ENCODE measurements at places on chromosomes 1 and 21. TPM values are rescaled to one million over a fixed set of nuclear protein-coding genes. Genes with fewer than 3 reads are reported as not detected.

The ZNF648 gene
- polyA plus RNA-seq = not detected

The GIPC2 gene
- polyA plus RNA-seq = not detected

The AGO4 gene
- 2.9 TPM for polyA plus RNA-seq

The LCE2C gene
- polyA plus RNA-seq = not detected

The CEP85 gene
- 5.4 TPM for polyA plus RNA-seq

The CDC73 gene
- polyA plus RNA-seq = 107 TPM

The CCDC28B gene
- 65.5 TPM for polyA plus RNA-seq

- H3K27me3 ChIP-seq = peaks cover 3% of the 10 kb centered on the region
- DNase-seq = no peak
- H3K27ac ChIP-seq = no peak overlapping the region
- no peak overlapping the region for H3K4me3 ChIP-seq
- no peaks in the 10 kb centered on the region for H3K36me3 ChIP-seq
Observed at GRCh38 chr1:53662169-53662568, 76.8 kb downstream of the GLIS1 start.

DNA sequence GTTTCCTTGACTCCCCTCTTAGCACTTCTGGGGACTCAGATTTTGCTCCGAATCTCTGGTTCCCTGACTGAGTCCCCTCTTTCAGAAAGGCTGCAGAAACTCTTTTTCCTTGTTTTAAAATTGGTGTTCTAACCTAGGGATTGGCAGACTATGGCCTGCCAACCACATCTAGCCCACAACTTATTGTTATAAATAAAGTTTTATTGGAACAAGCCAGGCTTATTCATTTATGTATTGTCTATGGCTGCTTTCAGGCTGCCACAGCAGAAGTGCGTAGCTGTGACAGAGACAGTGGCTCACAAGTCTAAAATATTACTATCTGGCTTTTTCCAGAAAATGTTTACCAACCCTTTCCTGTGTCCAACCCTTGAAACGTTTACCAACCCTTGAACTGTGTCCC is 81.7 kb downstream of the IER5 start:
- H3K27me3 ChIP-seq = peaks cover 6% of the 10 kb centered on the region
- peaks cover 14% of the 10 kb centered on the region for H3K4me1 ChIP-seq
- H3K36me3 ChIP-seq = peaks cover 2% of the 10 kb centered on the region
- no peak overlapping the region for H3K4me3 ChIP-seq
- H3K27ac ChIP-seq = no peak overlapping the region

GRCh38 chr1:57272601-57273000 is 151.3 kb downstream of the DAB1 start:
- H3K36me3 ChIP-seq = no peaks in the 10 kb centered on the region
- no peak overlapping the region for H3K4me3 ChIP-seq
- no peak for DNase-seq
- no peaks in the 10 kb centered on the region for H3K27me3 ChIP-seq
- no peak overlapping the region for H3K27ac ChIP-seq

DNA sequence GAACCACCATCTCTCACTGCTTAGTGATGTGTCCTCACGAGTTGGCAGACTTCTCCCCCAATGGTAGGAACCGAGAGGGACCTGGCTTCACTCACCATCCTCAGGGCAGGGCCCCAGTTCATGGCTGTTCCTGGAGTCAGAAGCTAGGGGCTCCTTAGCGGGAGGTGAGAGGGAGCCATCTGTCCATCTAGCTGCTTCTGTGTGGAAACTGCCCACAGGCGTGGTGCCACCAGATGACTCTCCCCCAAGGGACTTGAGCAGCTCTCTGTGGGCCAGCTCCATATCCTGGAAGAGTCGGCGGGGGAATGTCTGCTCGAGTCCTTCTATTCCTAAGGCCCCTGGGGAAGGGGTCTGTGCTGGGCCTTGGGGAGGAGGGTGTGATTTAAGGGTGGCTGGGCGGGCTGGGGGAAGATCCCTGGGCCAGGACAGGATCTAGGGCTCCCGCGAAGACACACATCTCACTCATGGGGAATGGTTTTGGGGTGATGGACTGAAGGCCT is 16.3 kb downstream of the LRRC71 start:
- H3K4me1 ChIP-seq = no peaks in the 10 kb centered on the region
- no peak for DNase-seq
- H3K4me3 ChIP-seq = no peak overlapping the region

DNA sequence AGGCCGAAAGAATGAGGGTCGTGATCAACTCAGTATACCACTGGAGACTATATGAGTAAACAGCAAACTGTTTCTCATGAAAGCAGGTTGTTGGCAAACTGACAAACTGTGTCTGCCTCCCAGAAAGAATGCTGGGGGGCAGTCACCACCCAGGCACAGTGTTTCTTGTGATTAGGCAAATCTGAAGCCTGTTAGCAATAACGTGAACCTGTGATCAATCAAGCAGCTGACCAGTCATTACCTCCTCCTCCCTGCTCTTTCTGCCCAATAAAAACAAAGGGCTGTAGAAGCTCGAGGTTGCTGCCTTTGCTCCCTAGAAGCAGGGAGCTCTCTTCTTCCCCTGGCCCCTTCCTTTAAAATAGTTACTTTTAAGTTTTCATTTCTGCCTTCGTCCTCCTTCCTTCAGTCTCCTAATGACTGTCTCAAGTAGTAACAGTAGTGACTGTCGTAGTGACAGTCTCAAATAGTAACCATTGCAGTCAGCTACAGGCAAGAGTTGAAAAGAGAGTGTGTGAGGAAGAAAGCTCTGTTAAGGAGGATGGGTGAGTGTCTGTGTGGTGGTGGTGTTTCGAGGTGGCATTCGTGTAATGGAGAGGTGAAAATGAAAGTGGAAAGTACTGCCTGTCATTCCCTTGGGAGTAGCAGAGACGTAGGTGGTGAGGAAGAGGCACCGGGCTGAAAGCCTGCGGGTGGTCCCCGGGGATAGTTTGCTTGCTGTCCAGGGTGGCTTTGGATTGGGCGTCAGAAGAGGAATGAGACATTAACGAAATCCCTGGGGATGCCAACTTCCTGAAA is 14.5 kb downstream of the HHAT start:
- H3K36me3 ChIP-seq = no peaks in the 10 kb centered on the region

DNA sequence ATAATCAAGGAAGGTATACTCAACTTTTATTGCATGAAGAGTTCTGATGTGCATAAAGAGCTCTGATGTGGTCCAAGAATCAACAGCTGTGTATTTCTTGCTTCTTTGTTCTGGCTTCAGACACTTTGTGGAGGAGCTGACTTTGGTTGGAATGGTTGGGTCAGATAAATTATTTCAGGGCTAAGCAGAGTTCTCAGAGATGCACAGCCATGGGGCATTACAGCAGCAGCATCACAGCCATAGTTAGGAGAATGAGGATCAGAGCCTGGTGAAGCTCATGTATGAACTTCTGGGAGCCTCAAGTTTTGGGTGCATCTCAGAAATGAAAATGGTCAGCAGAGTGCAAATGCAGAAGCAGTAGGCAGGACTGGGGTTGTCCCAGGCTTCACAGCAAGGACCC is 267.4 kb upstream of the RUNX1 start:
- DNase-seq = no peak
- H3K4me1 ChIP-seq = no peaks in the 10 kb centered on the region
- H3K27me3 ChIP-seq = peaks cover 3% of the 10 kb centered on the region
- no peaks in the 10 kb centered on the region for H3K36me3 ChIP-seq

- H3K36me3 ChIP-seq = no peaks in the 10 kb centered on the region
- H3K4me1 ChIP-seq = no peaks in the 10 kb centered on the region
- H3K4me3 ChIP-seq = no peak overlapping the region
- H3K27ac ChIP-seq = no peak overlapping the region
Observed at GRCh38 chr1:228349701-228350171, 56.9 kb downstream of the TRIM11 start.

DNA sequence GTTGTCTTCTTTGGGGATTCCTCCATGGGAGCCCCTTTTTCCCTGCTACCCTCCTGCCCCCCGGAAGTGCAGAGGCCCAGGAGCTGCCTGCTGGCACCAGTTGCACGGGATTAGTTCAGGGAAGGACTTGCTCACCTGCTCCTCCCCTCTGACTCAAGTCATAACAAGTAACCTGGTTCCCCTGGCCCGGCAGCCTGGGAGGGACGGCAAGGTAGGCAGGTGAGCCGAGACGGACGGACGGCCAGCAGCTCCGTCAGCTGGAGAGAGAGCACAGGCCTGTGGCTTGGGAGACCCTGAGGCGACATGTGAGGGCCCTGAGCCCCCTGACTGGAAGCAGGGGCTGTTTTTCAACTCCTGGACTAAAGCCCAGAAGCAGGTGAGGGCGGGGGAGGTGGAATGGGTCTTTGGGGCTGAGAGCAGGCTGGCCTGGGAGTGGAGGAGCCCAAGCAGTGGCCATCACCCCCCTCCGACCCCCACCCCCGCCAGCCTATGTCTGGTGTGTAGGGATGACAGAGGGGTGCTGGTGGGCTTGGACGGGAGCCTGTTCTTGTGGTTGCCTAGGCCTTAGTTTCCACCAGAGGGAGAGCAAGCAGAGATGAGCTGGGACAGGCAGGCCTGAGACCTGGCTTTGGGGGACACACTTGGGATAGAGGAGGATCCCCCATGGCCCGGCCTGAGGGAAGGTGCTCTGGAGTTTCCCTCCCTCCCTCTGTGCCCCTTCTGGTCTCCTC is at the start of gene INAVA:
Gene INAVA, plus strand, starts transcription at position 189 of the 731 bp plus-strand sequence. CDS start 3,501 bp downstream, outside the sequence.
- no peaks in the 10 kb centered on the region for H3K36me3 ChIP-seq
- H3K4me1 ChIP-seq = peaks cover 17% of the 10 kb centered on the region
- no peak within 1 kb of the TSS for H3K27ac ChIP-seq
- peaks cover 15% of the 10 kb centered on the region for H3K27me3 ChIP-seq
- DNase-seq = no peak

DNA sequence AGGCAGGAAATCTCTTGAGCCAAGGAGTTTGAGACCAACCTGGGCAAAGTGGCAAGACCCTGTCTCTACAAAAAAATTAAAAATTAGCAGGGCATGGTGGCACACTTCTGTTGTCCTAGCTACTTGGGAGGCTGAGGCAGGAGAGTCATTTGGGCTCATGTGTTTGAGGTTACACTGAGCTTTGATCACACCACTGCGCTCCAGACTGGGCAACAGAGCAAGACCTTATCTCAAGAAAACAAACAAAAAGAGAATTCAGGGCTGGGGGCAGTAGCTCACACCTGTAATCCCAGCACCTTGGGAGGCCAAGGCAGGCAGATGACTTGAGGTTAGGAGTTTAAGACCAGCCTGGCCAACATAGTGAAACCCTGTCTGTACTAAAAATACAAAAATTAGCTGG is 17.8 kb upstream of the SLC16A1 start:
- no peaks in the 10 kb centered on the region for H3K36me3 ChIP-seq
- no peak for DNase-seq

DNA sequence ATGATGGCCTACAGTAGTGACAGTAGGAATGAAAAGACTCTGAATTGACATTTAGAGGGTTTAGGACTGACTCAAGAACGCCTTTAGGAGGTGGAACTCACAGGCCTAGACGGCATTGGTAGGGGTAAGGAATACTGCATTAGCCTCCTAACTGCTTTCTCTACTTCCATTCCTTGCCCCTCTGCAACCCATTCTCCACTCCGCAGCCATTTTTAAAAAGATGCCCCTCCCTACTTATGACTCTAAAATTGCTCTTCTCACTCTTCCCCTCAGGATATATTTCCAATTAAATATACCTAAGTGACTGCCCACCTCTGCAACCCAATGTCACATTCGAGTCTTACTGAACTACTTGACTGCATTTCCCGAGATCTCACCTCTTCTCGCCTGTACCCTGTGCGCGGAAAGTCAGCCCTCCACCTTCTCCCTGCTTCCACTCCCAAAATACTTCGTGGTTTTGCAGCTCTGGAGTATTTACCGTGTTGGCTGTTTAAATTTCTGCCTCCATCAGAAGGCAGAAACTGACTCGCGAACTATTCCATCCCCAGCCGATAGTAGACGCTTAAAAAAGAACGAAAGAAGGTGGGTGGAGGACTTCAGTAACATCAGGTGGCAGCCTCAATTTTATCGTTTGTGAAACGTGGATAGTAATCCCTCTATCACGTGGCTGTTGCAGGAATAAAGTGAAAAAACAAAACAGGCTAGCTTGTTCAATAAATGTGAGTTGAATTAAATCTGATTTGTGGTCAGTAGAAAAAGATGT is 1.1 kb upstream of the YBX1 start:
- no peak for DNase-seq
- H3K4me1 ChIP-seq = peaks cover 44% of the 10 kb centered on the region
- peaks cover 9% of the 10 kb centered on the region for H3K27me3 ChIP-seq
- peak overlapping the region; percentile 93 for H3K27ac ChIP-seq
- H3K4me3 ChIP-seq = peak overlapping the region; percentile 97

- no peak overlapping the region for H3K4me3 ChIP-seq
- no peak overlapping the region for H3K27ac ChIP-seq
- no peaks in the 10 kb centered on the region for H3K27me3 ChIP-seq
Observed at GRCh38 chr1:92168657-92169056, 49.1 kb upstream of the C1orf146 start.

- H3K36me3 ChIP-seq = peaks cover 28% of the 10 kb centered on the region
- H3K27me3 ChIP-seq = no peaks in the 10 kb centered on the region
- no peak overlapping the region for H3K27ac ChIP-seq
- no peak overlapping the region for H3K4me3 ChIP-seq
- peaks cover 48% of the 10 kb centered on the region for H3K4me1 ChIP-seq
Observed at GRCh38 chr1:11985851-11986250, 5.6 kb downstream of the MFN2 start.

- DNase-seq = no peak
- peak overlapping the region; percentile 70 for H3K4me3 ChIP-seq
- H3K4me1 ChIP-seq = peaks cover 19% of the 10 kb centered on the region
- H3K27ac ChIP-seq = peak overlapping the region; percentile 68
- H3K27me3 ChIP-seq = peaks cover 3% of the 10 kb centered on the region
- no peaks in the 10 kb centered on the region for H3K36me3 ChIP-seq
Observed at GRCh38 chr1:89407360-89407759, 43.5 kb downstream of the GBP6 start.

DNA sequence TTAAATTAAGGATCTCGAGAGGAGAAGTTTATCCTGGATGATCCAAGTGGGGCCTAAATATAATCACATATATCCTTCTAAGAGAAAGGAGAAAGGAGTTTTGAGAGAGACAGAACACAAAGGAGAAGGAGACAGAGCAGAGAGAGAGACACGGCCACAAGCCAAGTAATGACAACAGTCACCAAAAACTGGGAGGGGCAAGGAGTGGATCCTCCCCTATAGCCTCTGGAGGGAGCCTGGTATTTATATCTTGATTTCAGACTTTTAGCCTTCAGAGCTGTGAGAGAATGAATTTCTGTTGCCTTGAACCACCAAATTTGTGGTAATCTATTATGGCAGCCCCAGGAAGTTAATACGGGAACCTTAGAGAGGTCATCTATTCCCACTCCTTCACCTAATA is 49.5 kb upstream of the CD1D start:
- H3K27ac ChIP-seq = no peak overlapping the region
- H3K4me3 ChIP-seq = no peak overlapping the region
- H3K36me3 ChIP-seq = no peaks in the 10 kb centered on the region
- H3K27me3 ChIP-seq = peaks cover 10% of the 10 kb centered on the region
- DNase-seq = no peak

DNA sequence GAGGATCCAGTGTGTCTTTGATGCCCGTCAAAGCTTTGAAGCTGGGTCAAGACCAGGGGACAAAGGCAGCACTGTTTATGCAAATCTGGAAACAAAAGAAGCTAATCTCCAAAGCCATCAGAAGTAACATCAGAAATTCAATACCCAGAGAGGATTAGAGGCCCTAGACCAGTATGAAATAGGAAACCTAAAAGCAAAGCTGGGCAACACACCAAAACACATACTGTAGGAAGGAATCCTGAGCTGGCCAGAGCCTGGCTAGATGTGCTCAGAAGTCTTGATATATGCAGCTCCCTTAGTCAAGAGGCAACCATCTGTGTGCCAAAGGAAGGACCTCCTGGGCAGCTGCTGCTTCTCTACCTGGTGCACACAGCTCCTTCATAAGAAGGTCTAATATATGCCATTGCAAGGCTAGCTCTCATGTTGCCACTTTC is 12.3 kb downstream of the COLGALT2 start:
- no peak overlapping the region for H3K4me3 ChIP-seq
- no peak overlapping the region for H3K27ac ChIP-seq
- no peak for DNase-seq

GRCh38 chr1:30741239-30741894 is 16.2 kb downstream of the LAPTM5 start:
- H3K4me1 ChIP-seq = peaks cover 94% of the 10 kb centered on the region
- no peak for DNase-seq
- peak overlapping the region; percentile 68 for H3K4me3 ChIP-seq

- H3K36me3 ChIP-seq = no peaks in the 10 kb centered on the region
- no peaks in the 10 kb centered on the region for H3K4me1 ChIP-seq
Observed at GRCh38 chr1:194026422-194026821, 840.0 kb upstream of the B3GALT2 start.

Data from immature natural killer cell (primary cell).